ENCODE measurements at places on chromosomes 6 and 20.

DNA sequence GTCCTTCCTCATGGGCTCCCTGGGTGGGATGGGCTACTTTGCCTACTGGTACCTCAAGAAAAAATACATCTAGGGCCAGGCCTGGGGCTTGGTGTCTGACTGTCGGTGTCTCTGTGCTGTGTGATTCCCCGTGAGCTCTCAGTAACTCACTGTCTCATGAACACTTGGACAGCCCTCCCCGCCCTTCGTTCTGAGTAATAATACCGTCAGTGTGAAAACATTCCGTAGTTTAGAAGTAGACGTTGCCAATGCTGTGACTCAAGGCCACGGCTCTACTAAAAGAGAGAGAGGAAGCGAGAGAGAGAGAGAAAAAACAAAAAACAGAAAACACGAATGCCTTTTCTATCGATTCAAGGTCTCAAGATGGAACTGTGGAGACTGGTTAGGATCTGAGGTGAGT lies 31.8 kb downstream of the FITM2 start:
- no peak for DNase-seq

- no peak for DNase-seq
Observed at GRCh38 chr6:124990988-124991387, 28.8 kb downstream of the RNF217 start.

- DNase-seq = no peak
Observed at GRCh38 chr20:48236000-48236970, 451.0 kb upstream of the SULF2 start.

DNA sequence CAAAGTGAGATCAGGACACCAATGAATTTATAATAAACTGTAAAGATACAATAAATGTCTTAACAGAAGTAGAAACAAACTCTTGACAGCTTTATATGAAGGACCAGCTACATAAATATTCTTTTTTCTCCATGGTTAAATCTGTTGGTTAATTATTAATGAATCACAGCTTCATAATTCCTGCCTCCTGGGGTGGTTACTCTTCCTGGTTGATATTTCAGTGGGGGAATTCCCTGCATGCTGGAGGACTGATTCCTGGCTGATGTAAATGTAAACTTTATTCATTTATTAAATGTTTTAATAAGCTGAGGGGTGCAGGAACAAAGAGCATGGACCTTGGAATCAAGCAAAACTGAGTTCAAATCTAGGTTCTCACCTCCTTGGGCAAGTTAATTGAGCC lies 16.2 kb upstream of the RCAN2 start:
- DNase-seq = no peak

- no peak for DNase-seq
Observed at GRCh38 chr6:76866091-76866915, 597.0 kb downstream of the HTR1B start.

DNA sequence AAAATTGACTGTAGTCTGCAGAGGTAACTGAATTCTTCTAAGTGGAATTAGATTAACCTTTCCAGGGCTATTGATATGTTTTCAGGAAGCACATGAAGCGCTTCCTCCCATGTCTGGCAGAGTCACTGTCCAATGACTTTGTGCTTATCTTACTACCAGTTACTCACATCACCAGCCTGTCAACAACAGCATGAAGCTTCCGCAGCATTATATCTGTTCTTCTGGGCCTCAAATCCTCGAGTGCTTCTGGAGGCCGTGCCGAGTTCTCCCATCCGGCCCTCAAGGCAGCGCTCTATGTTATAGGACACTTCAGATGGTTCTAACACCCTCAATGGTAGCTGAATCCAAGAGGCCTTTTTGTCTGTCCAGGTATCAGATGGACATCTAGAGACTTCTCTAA lies 33.2 kb downstream of the PSMG4 start:
- no peak for DNase-seq

DNA sequence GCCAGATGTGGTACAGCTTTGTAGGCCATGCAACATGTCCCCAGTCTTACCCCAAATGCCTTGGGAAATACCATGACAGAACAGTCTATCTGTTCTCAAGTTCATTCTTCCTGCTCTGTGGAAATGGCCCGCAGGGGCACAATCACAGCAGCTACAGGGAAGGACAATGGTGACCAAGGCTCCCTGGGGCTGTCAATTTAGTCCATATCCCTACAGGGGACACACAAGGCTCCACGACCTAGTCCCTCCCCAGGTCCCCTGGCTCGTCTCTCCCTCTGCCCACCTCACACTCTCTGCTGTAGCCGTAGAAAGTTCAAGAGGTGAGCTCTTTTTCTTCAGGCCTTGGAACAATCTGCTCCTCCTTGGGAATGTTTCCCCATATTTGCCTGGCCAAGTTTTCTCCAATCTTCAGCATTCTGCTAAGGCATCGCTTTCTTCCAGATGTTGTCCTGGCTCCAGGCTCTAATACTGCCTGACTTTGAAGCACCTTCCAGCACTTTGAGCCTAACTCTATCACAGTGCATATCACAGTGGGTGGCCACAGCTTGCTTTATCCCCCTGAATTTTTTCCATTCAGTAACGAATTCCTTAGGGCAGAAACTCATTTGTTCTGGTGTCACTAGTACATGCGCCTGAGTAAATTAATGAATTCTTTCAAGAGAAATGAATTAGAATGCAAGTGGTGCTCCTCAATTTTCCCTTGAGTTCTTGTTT lies 92.6 kb downstream of the MAP3K7 start:
- DNase-seq = no peak

- DNase-seq = peak; percentile 44
Observed at GRCh38 chr20:24066076-24066700, 77.6 kb upstream of the GGTLC1 start.

DNA sequence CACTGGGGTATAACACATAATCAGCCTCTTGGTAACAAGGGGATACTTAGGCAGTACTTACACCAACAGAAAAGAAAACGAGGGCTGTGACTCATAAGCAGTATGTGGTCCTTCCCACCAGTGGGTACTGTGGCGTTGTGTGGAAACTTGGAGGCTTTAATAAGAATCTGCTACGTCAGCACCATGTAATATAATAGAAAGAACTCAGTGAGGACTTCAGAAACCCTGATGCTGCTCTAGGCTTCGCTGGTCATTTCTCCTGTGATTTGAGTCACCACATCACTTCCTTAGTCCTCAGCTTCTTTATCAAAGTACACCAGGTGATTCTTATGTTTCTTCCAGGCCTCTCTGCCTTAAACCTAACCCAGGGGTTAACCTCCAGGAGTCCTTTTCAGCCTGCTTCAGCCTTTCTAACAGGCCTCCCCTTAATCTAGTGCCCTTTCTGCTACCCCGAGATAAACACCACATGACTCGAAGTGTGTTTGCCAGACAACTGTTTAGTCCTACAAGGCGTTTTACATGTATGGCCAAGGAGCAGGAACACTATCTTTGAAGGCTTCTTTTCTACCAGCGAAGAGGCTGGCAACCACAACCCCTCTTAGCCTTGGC lies 68.5 kb downstream of the FYN start:
- DNase-seq = peak; percentile 55

DNA sequence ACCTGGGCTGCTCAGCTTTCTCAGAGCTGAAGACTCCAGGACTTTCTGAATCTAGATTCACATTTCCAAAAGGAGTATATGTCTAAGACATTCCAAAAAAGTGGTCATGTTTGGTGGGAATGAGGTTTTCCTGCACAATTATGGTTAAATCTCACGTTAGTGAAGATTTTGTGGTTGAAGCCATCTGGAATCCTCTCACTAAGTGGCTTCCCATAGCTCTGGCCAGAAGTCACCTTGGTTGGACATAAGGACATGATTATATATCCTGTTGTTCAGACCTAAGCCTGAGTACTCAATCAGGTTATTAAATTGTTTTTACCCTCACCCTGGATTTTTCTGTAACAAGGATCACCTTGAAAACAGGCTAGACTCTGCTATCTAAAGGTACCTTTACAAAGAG lies 176.1 kb upstream of the PLN start:
- no peak for DNase-seq

GRCh38 chr6:6744551-6744950 lies 156.0 kb downstream of the LY86 start:
- DNase-seq = no peak

GRCh38 chr6:100266494-100267401 lies 198.0 kb downstream of the SIM1 start:
- DNase-seq = no peak

Data from CD8-positive, alpha-beta T cell (primary cell).